ENCODE measurements at places on chromosomes 2 and 18.

DNA sequence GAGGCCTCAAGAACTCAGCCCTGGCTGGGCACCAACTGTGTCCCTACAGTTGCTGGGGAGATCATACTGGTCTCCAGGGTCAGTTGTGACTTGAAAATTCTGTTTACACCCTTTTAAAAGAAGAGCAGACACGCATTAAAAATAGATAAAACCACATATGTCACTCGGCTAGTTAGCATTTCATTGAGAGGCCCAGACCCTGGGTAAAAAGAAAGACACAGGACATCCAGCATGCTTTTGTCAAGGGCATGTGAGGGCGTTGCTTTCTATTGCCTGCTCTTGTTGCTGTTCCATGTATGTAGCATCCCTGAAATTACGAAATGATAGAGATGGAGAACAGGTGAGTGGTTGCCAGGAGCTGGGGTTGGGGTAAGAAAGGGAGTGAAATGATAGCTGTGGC lies 94.3 kb downstream of the SEPTIN10 start:
- no peak for DNase-seq

DNA sequence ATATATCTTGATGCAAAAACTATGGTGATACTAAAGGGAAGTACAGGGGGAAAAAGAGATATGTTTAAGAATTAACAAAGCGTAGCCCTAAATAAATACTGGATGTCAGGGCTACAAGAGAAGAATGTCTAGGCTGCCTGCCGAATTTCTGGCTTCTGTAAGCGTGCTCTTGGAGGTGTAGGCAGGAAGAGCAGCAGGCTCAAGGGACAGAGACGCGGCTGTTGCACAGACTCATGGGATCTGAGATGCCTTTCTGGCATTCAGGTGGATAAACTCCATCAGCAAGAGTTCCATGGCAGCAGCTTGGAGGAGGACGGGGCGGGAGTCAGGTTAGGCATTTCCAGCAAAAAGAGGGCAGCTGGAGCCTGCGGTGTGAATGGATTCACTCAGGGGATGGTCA lies 123.2 kb upstream of the TWIST2 start:
- DNase-seq = no peak

DNA sequence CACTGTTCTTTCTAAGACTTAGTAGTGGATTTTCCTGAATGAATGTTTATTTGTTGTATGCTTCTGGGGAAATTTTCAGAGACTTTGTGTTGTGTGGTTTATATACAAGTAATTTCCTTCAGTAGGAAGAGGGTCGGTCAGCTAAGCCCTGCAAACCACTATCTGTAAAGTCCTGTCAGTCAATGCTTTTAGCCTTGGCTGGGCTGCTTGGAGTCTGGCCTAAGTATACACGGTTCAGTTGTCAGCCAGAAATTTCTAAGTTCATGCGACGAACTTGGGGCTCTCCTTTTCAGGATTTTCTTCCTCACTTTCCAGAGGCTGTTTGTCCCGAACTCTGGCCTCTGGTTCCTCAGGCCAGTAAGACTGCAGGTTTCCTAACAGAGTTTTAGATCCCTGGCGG lies 21.3 kb downstream of the C2orf49 start:
- DNase-seq = no peak

- DNase-seq = no peak
Observed at GRCh38 chr2:96207073-96207773, 1.4 kb downstream of the STARD7 start.

GRCh38 chr2:100125626-100126025 lies 16.8 kb downstream of the AFF3 start:
- DNase-seq = no peak

GRCh38 chr18:34807106-34807796 lies 97.2 kb downstream of the DTNA start:
- no peak for DNase-seq

GRCh38 chr2:124320051-124320688 lies 295.1 kb downstream of the CNTNAP5 start:
- no peak for DNase-seq

GRCh38 chr2:213316001-213316735 lies 31.9 kb downstream of the SPAG16 start:
- peak; percentile 2 for DNase-seq

DNA sequence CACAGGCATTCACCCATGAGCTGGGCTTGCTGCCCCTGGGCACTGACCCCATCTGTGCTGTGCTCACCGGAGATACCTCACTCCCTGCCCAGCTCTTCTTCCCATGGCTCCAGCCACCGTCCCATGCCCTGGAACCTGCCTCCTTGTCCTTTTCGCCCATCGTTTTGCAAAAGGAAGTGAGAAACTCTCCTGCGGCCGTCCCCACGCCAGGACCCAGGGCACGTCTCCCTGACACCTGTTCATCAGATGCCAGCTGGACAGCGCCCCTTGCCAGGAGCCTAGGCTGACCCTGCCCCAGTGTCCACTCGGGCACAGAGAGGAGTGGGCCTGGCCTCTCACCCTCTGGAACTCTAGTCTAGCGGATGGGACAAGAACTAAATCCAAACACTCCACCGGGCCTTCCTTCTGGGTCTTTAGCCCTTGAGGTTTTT lies 238.6 kb downstream of the SEPTIN10 start:
- no peak for DNase-seq

GRCh38 chr18:76233406-76233805 lies 261.6 kb downstream of the ZNF516 start:
- no peak for DNase-seq

DNA sequence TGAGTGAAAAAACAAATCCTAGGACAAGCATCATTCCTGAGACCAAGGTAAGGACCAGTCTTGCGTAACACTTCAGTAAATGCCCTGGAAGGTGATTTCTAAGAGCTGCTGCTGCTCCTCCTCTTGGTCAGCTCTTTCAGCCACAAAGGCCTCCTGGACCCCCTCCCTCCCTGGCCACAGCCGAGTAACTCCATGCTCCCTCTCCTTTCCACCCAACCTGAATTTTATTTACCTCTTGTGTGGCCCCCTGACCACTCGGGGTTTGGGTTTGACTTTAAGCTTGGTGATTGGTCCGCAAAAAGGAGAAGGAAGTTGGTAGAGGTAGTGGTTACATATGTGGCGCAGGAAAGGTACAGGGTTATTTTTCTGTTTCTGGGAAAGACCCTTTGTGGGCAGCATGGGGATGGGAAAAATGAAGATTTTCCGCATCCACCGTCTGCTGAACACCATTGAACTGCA lies 9.2 kb downstream of the HTRA2 start:
- DNase-seq = no peak

GRCh38 chr2:95034818-95035217 lies 9.3 kb downstream of the MAL start:
- DNase-seq = no peak

DNA sequence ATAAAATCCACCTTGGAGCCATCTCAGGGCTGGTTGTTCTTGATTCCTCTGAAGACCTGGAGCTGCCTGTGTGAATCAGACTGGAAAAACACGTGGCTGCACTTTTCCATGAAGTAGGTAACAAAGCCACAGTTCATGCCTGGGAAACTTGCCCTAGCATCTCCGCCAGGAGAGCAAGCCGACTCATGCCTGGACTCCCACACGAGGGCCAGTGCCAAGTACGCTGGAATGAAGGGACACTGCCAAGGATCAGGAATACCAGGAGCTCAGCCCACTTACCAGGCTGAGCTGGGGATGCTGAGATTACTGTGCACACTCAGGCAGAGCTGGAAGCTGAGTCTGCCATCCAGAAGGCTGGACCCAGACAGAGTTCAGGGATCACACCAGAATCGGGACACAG lies 10.9 kb upstream of the FHL2 start:
- DNase-seq = peak; percentile 98

GRCh38 chr2:171173087-171173486 lies 12.4 kb upstream of the TLK1 start:
- peak; percentile 15 for DNase-seq
